Suprapubic skin (tissue), 4 donors: ENCODE measurements at places on chromosomes 2 and 18. TPM values are rescaled to one million over a fixed set of nuclear protein-coding genes. Genes with fewer than 3 reads are reported as not detected.

DNA sequence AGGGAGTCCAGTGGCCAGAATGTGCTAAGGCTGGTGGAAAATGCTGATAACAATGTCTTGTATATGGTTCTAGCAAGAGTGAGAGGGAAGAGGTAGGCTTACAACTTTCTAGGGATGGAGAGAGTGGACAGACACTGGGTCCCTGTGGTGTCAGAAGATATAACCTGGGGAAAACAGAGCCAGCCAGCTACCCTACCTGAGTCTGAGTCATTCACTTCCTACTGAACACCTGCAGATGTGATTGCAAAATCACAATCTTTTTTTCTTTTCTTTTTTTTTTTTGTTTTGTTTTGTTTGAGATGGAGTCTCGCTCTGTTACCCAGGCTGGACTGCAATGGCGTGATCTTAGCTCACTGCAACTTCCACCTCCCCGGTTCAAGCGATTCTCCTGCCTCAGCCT, 7.3 kb downstream of the TET3 start:
- DNase-seq: no peak

GRCh38 chr2:208112969-208113368, 11.4 kb downstream of the CRYGD start:
- no peak for DNase-seq

- DNase-seq: no peak
These were observed 119.0 kb downstream of the ARL4C start for GRCh38 chr2:234377761-234378391.

GRCh38 chr2:71608441-71608840, 155.1 kb downstream of the DYSF start:
- peak; percentile 47 for DNase-seq

DNA sequence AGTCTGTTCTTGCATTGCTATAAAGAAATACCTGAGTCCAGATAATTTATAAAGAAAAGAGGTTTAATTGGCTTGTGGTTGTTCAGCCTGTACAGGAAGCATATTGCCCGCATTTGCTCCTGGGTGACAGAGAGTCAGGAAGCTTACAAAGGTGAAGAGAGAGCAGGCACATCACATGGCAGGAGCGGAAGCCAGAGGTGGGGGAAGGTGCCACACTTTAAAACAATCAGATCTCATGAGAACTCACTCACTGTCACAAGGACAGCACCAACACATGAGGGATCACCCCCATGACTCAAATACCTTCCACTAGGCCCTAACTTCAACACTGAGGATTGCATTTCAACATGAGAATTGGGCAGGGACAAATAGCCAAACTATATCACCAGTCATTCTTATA, 124.8 kb upstream of the COL5A2 start:
- no peak for DNase-seq

DNA sequence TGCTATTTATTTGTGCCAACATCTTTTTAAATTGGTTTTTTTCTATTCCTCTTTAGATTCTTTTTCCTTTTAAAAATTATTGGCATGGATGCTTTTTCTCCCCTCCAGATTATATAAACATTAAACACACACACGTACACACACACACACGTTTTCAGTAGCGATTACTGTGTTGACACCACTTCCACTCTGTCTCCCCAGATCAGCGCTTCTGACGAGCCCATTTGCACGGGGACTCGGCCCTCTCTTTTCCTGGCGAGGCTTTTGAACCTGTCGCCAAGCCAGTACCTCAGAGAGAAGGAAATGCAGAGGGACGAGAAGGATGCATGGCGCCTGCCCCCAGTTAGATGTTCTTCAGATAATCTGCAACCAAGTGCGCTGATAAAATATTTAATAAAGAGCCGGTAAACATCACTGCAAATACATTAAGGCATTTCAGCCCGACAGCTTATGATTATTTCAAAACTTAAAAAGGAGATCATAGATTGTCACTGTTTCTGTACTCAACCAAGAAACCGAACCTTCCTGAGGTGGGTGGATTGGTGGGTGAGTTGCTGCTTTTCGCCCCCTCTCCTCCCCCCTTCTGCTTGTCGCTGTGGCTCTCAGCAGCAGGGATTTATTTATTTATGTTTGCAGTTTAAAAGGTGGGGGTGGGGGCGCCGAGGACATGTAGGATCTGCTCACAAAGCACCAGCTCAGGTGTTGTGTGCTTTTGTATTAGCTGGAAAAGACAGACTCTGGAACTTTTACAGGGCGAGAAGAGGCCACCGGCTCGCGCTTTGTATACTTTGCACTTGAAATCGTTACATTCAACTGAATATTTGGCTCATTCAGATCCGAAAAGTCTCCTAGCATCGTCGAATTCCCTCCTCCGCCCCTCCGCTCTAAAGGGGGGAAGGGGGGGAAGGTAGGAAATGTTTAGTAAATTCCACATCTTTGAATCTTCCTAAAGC, 787 bp upstream of the TBR1 start:
- no peak for DNase-seq

Gene MBP
- total RNA-seq: 37.0 TPM

GRCh38 chr2:61434314-61434713, 36.6 kb downstream of the USP34 start:
- no peak for DNase-seq

- no peak for DNase-seq
These were observed 409.9 kb downstream of the MTX2 start for GRCh38 chr2:176679061-176679669.

GRCh38 chr2:63486861-63487290, 101.4 kb downstream of the WDPCP start:
- DNase-seq: no peak
